Mesothelial cell of epicardium (in vitro differentiated cells): ENCODE measurements at places on chromosomes 6 and 20.

DNA sequence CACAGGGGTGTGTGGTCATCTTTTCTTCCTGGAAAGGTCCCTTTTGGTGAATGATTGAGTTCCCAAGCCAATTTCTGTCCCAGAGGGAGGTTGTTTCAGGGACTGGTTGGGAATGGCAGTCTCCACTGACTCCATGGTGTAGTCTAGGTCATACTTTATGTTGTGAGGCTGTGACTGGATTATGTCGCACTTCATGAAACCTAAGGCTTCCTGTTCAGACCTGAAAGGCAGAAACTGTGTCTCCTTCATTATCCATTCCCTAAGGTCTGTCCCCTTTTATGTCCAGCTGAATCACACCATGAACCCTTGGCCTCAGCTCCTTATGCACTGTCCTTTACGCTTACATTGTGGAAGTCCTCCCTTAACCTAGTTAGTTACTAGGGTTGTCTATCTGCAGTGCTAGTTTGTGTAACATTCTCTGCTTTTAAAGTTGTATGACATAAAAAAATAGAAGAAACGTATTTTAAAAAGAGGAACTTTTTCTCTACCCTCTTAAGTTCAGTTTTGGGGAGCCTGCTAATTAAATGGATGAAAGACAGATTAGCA lies 191.3 kb downstream of the JARID2 start:
- DNase-seq, result no peak

- no peak for DNase-seq
Observed at GRCh38 chr6:147459780-147460179, 48.7 kb upstream of the SAMD5 start.

DNA sequence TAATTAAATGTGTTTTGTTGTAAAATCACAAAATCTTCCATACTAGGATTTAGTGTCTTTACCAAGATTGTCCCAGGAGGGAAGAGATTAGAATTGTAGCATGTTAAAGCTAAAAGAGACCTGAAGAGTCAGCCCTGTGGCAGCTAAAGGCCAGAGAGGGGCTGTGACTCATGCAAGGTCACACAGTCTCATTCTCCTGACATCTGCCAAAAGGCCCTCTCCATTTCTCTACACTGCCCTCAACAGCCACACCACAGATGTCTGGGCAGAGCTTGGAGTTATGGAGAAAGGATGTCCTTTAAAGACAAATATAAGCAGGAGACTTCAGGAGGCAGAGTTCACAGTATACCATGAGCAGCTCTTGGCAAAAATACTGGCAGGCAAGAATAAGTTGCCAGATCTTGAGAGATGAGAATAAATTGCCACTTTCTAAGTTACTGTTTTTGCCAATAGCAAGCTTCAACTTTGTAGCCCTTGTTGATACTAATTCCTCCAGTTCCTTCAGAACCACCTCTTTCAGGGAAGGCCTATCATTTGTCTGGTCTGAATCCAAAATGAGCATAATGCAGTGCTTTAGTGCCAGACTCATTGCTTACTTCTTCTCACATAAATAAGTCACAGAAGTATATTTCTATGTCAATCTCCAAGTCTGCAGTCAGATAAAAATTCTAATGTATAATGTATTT lies 41.7 kb downstream of the AKIRIN2 start:
- DNase-seq, result no peak

- DNase-seq, result no peak
Observed at GRCh38 chr6:128336436-128337095, 183.8 kb downstream of the PTPRK start.

DNA sequence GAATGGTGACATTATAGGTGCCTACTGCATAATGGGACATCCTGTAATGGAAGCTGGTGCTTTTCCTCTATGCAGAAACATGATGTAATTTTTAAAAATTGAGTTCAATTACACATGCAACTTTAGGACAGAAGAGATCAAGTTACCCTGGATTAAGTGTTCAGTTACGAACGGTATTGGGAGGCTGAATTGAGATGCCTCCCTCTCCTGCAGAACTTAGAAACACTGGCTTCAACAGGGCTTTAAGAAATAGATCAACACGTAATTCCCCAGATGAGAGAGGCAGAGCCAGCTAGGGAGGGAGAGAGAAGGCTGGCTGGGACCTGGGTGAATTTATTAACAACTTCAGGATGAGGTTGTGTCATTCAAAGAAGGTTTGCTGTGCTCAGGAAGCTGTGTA lies 232.8 kb downstream of the CDH26 start:
- DNase-seq, result no peak

DNA sequence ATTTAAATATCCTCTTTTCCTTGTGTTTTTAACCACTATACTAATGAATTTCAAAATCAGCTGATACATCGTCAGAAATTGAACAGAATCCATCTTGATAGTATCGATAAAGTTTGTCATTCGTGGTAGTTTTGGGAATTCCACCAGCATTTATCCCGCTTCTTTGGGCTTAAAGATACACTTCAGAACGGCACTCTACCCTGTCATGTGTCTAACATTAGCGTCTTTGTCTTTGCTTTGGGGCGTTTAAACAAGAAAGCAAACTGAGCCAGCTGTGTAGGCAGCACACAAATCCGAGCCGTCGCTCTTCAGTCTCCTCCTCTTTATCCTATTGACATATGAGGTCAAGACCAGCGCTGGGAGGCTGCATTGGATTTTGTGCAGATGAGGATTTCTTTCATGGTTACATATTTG lies 27.5 kb upstream of the NHSL1 start:
- no peak for DNase-seq

DNA sequence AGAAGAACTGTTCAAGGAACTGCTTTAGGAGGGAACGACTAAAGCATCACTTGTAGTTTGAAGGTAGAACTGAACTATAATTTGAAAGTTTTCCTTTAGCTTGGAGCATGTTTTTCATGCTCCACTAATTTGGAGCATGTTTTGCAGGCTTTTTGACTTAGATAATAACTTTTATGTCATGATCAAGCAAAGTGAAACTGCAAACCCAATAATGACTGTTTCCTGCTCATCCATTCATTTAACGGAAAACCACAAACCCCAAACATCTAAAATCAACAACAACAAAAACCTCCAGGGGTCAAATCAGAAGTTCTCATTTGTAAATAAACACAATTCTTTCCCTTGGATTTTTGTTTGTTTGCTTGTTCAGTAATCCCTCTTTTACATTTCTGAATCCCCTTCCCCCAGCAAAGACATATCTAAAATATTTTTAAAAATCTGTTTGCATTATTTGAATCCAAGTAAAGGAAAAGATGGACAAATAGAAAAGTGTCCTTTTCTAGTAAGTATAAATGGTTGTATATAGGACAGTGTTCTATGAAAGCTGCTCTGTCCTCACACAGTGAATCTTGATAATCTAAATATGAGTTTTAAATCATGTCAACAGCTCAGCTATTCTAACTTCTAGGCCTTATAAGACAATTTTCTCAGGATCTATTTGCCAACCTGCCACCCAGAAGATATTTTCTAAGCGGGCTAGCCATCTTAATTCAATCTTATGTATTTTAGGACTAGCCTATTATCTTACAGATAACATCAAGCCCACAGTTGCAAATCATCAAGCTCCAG lies 2.6 kb downstream of the SIM1 start:
- DNase-seq, result no peak

DNA sequence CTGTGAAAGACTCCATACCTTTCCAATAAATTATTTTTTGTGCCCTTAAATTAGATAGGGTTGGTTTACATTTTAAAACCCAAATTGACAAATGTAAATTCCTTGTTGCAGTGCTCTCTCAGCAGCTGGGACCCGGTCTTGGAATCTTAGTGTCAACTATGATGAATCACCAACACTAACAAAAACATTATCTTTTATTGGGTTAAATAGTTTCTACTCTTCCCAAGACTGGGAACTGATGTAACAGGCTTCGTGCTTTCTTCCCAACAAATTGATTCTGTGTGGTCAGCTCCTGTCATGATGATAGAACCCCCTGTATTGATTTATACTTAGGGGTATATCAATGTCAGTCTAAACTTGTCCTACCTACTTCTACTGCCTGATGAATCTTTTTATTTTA lies 23.2 kb upstream of the AHI1 start:
- no peak for DNase-seq

- DNase-seq, result no peak
Observed at GRCh38 chr20:7893014-7893730, 47.1 kb downstream of the HAO1 start.

GRCh38 chr6:134707342-134708031 lies 242.4 kb downstream of the ALDH8A1 start:
- DNase-seq, result no peak

GRCh38 chr6:151749341-151749740 lies 58.1 kb upstream of the ESR1 start:
- DNase-seq, result no peak

- no peak for DNase-seq
Observed at GRCh38 chr6:48765352-48765961, 654.5 kb upstream of the PTCHD4 start.

GRCh38 chr6:121595646-121596045 lies 160.2 kb downstream of the GJA1 start:
- DNase-seq, result no peak

GRCh38 chr20:39095870-39096269 lies 133.7 kb downstream of the DHX35 start:
- no peak for DNase-seq

GRCh38 chr6:104718672-104719071 lies 141.0 kb downstream of the HACE1 start:
- DNase-seq, result no peak

DNA sequence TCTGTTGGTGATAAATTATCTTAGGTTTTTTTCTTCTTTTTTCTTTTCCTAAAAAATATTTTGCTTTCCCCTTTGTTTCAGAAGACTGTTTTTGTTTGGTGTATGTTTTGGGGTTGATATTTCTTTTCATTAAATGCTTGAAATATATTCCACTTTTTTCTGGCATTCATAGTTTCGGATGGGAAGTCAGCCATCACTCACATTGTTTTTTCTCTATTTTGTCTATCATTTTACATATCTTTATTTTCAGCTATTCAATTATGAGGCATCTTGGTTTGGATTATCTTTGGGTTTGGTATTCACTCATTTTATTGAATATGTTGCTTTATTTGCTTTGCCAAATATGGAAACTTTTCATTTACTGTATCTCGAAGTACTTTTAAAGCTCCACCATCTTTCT lies 600.5 kb upstream of the EYS start:
- DNase-seq, result no peak

- no peak for DNase-seq
Observed at GRCh38 chr20:49831022-49831769, 18.6 kb downstream of the SLC9A8 start.

DNA sequence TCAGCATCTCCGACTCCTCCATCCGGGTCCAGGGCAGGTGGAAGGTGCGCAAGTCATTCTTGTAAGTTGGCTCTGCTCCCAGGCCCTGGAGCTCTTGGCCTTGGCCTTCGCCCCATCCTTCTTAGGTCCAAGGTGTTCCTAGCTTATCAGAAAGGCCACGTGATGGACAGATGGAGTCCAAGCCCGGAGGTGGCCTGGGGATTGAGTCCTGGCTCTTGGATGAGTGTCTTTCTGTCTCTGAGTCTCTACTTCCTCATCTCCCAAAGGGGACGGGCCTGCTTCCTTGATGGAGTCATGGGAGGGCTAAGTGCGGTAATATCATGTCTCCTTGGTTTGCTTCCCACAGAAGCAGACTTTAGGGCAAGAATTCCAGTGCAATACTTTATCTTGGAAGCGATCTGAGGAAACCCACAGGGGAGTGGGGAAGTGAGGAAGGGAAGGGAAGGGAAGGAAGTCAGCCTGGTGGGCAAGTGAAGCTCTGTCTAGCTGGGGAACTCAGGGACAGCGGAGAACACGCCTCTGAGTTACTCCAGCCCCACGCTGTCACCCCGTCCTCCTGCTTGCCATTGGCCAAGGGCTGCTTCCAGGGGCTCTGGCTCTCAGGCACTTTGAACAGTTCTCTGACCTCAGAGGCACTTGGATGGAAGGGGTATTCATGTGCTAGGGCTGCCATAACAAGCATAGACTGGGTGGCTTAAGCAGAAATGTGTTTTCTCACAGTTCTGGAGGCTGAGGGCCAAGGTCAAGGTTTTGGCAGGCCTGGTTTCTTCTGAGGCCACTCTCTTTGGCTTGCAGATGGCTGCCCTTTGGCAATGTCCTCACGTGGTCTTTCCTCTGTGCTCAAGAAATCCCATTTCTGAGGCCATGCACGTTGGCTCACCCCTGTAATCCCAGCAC lies 4.8 kb downstream of the LBP start:
- DNase-seq, result no peak

DNA sequence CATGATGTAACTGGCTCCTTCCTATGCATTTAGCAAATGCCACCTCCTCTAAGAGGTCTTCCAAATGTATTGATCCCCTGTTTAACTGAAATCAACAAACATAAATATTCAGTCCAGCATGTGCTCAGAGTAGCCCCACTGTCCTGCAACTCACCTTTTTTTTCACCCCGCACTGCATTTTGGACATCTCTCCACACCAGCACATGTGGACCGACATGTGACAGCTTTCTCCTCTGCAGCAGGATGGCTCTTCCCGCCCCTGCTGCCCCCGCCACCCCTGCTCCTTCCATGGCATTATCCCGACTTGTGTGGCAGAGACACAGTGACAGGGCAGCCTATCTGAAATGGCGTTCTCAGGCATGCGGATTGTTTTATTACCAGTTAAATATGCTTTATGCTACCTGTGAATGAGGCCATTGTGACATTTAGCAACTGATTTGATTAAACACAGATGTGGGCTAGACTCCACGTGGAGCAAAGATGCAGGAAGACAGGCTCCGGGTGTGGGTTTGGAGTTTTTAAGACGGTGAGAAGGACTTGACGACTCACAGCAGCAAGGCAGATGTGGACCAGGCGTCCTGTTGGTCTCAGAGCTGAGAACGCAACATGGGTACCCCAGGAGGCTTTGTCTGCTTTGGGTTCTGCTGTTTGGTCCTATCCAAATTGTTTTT lies 161.2 kb downstream of the EYA2 start:
- DNase-seq, result no peak

DNA sequence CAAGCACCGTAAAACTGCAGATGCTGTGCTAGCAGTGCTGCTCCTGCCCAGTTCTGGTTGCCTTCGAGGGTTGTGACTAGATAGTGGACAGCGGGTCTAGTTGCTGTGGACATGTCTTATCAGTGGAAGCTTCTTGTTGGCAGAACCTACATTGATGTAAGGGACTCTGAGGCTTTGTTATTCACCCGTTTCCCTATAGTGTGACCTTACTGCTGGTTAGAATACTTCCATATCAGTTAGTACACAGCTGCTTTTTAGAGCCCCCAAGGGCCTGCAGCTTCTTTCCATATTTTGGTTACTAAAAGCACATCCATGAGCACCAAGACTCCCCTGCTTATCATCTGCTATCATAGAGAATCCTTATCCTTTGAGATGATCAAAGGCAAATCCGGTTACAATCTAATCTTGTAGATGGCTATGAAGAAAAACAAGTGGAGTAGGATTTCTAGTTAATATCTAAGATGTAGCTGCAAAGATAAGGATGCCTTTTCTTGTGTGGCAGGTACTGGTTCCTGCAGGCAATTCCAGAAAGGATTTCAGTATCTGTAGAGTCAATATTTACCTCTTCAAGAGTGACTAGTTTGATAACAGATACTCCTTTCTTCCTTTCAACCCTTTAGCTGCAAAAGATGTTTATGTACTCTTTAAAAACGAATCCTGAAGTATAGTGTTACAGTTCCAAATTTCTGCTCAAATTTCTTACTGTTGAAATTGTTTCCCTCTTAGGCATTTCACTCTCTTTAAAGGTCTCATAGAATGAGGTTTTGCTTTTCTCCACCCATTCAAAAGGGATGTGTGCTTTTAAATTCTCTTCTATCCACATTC lies 163.6 kb downstream of the JARID2 start:
- DNase-seq, result no peak
